ENCODE measurements at places on chromosomes 3 and 15.

DNA sequence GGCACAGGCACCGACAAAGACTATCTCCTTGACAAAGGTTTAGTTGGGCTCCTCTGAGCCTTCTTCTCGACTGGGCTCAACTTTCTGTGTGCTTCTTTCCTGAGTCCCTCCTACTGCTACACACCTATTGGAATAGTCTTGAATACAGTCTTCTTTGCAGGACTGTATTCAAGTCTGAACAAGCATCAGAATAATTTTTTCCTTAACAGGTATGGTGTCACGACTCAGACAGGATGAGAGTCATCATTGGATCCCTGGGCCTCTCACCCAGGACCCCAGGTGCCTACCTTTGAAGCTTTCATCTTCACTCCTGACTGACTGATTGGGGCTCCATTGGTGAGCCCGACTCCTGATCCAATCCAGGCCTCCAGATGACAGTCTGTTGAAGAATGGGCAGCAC, 66.3 kb downstream of the CRYGS start:
- DNase-seq = no peak

DNA sequence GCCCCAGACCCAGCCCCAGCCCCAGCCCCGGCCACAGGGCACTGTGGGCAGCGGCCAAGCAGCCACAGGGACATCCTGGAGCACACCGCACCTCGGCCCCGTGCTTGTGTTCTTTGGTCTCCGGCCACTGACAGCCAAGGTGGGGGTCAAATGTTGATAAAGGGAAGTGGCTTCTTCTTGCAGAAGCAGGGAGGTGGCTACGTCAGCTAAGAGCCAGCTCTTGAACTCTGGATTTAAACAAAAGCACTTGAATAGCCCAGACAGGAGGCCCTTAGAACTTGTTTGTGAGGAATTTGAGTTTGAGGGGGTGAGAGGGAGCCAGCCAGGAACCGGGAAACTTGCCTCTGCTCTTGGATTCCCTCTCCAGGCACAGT, 135.8 kb upstream of the ABHD17C start:
- DNase-seq = no peak

DNA sequence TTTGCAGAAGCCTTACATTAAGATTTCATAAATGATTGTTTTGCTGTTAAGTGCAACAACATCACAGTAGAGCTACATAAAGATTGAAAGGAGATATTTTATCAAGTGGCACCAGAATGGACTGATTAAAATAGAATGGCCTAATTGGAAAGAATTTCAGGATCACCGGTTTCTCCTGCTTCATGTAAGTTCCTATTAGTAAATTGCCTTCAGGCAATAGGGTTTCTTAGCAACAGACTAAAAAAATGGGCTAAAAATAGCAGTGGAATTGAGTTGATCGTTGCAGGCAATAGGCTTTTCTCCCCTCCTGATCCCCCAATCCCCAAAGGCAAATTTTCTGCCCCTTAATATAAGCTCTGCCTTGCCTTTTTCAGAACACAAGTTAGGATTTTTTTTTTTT, 917 bp downstream of the LNP1 start:
- DNase-seq = no peak

DNA sequence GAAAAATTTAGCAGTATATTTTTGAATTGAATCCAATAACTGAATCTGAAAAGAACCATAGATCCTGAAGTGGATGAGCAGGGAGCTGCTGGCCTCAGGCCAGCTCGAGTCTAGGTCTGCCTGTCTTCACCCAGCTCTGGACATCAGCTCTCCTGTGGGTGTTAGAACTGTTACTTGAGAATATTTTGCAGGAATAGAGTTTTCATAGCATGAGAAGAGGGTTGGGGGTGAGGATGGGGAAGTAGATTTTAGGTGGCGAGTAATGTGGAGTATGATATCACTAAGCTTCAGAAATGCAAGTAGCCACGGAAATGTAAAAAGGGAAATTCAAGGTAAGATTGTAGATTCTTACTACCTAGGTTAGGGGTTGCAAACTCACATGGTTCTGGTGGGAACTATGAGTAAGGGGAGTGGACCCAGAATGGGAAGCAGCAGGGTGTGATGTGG, 6.2 kb downstream of the RAB8B start:
- no peak for DNase-seq

- no peak for DNase-seq
Measured at GRCh38 chr3:127483902-127484591, 106.5 kb downstream of the TPRA1 start.

DNA sequence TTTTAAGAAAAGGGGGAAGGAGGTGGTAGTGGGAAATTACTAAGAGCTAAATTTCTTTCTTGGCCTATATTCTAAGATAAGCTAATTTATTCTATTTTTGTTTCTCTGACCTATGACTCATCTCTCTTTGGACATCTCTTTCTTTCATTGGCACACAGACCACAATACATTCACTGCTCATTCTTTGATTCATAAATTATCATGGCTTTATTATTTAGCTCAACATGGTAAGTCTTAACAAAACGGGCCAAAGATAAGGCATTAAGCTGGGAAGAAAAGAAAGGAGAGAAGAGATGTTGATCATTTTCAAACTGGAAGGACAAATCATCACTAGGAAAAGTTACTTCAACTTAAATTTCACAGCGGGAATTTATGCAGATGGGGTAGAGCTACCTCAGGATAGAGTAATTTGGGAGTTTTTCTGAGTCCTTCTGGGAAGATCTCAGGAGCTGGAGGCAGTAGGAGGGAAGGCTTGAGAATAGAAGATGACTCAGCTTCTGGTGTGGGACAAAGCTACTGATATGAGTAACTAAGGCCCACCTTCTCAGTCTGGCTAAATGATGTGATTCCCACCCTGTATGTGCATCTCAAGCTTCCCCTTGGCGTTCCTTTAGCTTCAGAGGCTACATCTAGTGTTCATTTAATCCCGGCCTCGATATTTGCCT, 7.5 kb upstream of the ALCAM start:
- DNase-seq = no peak

DNA sequence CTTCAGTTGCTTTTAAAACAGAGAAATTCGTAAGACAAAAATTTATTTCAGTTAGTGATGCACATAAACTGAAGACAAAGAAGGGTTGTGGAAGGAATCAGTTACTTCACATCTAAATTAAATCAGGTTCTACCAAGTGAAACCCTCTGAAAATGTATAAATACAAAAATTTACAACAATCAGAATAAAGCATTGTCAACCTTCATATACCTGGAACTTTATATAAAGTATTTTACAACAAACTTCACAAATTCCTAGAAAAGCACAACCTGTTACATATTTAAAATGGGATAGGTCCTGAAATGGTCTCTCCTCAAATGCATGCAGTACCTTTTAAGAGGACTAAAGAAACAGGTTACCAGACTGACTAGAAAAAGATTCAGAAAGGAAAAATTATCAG, 26.9 kb downstream of the ATOSA start:
- DNase-seq = no peak

Measured in right lobe of liver (tissue), 6 donors.